ENCODE measurements at places on chromosomes 6 and 20.

DNA sequence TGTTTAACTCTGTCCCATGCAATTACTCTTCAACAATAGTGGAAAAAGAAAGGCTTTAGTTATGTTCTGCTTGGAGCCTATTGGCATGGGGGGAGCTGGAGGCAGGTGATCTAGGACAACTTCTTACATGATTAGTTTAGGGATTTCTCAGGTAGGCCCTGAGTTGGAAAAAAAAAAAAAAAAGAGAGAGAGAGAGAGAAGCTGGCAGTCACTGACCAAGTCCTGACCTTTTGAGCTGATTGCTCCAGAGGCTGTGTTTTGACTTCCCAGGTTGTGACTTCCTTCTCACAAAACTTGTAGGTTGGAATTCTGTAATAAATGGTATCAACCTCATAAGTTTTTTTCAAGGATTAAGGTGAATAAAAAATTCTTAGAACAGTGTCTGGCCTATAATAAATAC lies 7.8 kb downstream of the C6orf141 start:
- no peak for DNase-seq

GRCh38 chr20:50194831-50195523 lies 4.3 kb downstream of the CEBPB start:
- DNase-seq: no peak

DNA sequence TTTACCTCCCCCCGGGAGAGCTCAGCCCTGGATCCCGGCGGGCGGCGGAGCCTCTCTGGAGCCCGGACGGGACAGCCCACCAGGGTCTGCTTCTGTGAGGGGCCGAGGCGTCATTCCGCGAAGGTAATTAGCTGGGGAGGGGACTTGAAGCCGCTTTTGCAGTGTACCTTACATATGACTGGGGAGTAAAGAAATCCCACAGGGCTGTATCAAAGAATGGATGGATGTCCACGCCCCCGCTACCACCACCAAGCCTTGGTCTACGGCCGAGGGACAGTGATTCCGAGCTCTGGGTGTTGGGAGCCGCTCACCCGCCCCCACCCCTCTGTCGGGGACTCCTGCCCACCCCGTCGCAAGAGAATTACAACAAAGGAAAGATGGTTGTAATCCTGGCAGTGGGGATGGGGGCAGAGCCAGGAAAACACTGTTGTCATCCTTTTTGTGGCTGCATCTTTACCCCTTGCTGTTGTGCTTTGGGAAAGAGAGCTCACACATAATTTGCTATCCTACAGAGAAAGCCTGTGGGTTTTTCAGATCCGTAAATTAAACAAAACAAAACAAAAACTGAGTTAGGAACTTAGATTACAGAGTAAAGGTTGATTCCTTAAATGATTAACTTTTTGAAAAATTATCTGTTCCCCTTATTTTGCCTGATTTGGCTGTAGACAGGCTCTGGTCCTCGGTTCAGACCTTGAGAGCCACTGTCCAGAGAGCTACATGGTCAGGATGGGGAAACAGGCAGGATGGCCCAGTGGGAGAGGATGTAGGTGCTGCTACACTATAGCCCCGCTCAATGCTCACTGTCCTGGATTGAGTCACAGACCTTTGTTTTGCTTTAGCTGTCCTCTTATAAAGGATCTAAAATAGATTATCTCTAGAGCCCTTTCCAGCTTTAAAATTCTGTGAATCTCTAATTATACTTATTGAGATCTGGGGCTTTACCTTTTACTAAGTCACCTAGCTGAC lies 997 bp upstream of the FBXO30 start:
- no peak for DNase-seq

- no peak for DNase-seq
These were observed 100.7 kb upstream of the SCP2D1 start for GRCh38 chr20:18712882-18713281.

- DNase-seq: no peak
These were observed 344.2 kb upstream of the SULF2 start for GRCh38 chr20:48129345-48129942.

GRCh38 chr6:116924245-116924644 lies 47.2 kb downstream of the RFX6 start:
- no peak for DNase-seq

DNA sequence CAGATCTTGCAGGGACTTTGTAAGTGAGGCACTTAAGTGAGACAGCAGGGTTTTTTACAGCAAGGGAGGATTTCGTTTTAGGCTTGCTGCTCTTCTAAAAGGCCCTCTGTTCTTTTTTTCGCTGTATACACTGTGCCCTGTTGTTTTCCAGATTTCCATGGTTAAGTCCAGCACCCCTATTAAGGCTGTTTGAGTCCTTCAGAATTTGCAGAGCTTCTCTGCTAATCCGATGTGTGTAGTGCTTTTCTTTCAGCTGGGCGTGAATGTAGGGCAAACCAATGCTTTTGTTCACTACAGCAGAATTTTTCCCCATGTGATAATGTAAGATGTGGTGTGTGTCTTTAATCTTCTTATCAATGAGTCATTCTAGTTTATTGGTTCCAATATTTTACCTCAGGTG lies 200.5 kb upstream of the RREB1 start:
- DNase-seq: no peak

DNA sequence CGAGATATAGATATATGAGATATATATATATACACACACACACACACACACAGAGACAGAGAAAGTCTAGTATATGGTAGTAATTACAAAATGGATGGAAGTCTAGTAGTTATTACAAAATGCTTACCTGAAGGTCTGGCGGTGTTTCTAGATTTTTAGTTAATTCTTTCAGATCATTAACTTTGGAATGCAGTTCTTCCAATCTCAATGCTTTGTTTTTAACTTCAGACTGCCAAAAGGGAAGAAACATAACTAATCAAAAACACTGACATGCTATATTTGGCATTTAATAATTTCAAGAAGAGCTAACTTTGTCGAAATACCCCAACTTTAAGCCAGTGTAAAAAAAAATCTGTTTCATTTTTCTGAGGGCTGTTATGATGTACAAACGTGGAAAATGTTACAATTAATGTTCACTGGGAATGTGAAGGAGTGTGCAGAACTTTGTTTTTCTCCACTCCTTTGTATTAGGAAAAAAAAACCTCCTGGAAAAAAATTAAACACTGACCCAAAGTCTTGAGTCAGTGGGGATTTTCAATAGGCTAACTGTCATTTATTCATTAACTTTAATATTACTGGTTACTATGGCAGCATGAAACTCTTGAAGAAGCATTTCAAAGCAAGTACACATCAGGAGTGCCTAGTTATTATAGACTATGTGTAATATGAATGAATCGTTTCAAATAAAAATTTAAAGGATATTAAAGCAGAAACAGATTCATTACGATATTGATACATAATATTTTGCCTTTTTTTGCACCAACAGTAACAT lies 232.9 kb downstream of the SYNE1 start:
- DNase-seq: no peak

GRCh38 chr6:163405412-163406309 lies 8.9 kb upstream of the QKI start:
- DNase-seq: peak; percentile 68

GRCh38 chr20:18722371-18722770 lies 91.2 kb upstream of the SCP2D1 start:
- no peak for DNase-seq

- no peak for DNase-seq
These were observed 24.9 kb downstream of the SLC35D3 start for GRCh38 chr6:136947037-136947436.

- no peak for DNase-seq
These were observed 43.5 kb upstream of the APCDD1L start for GRCh38 chr20:58558486-58559367.

DNA sequence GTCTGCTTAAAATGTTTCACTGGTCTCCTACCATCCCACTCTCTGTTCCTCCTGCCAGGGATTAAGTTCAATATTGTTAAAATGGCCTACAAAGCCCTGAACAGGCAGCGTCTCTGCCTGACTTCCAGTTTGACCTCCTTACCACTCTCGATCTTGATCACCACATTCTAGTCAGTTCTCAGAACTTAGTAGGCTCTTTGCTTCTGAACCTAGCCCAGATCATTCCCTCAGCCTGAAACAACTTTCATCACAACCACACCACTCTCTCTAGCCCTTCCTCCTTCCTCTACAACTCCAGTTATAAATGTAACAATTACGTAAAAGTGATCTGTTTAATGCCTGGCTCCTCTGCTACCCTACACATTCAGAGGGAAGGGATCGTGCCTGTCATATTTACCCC lies 53.3 kb downstream of the ATG5 start:
- no peak for DNase-seq

DNA sequence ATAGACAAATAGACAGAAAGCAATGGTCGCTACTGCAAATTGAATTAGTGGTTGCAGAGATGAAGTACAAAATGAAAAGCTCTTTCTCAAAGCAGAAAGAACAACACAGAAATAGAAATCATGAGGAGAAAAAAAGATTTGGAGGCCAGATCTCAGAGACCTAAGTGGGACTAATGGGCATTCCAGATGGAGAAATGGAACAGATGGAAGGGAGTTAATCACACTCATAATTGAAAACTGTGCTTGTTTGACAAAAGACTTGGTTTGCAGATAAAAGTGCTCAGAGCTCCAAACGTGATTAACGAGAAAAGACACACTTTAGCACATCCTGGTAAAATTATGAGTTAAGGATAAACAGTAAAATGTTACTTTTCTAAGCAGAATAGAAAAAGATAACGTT lies 58.1 kb upstream of the SNRPB2 start:
- DNase-seq: no peak

DNA sequence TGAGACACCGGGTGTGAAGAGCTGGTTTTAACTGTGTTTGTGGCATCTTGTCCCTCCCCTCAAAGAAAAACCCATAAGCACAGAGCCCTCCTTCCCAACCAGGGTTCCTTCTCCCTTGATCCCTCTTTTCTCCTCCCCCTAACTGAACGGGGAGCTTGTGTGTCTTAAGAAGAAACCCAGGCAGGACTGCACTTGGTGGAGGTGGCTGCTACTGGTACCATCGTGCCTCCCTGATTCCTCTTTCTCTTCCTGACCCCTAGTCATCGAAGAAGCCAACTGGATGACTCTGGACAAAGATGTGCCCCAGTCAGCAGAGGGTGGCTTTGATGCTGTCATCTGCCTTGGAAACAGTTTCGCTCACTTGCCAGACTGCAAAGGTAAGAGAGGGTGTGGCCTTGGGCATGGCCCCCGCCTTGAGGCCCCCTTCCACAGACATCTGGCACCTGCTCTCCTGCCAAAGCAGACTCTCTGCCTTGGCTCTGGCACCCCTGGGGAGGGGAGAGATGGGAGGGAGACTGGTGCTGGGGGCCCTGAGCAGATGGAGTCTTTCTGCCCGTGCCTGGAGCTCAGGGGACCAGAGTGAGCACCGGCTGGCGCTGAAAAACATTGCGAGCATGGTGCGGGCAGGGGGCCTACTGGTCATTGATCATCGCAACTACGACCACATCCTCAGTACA lies 2.1 kb downstream of the GNMT start:
- no peak for DNase-seq

GRCh38 chr6:168078943-168079405 lies at the start of gene FRMD1:
Gene FRMD1 (minus strand): TSS chr6:168079212. CDS start chr6:168079094, 118 bp downstream.
- DNase-seq: no peak

DNA sequence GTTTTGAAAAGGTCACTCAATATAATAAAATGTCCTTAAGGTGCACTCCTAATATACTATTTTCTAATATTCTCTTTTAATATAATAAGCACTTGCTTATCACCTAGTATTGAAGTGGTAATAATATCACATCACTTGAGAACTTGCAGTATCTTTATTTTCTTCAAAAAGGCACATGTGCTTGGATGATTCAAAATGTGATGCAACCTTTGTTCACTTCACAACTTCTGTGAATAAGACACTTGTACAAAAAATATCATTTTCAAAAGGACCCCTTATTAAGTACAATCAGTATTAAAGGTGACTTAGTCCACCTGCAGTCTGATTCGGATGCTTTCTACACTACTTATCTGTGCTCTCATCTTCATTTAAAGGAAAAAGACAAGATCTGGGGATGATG lies 3.4 kb downstream of the PRELID3B start:
- DNase-seq: no peak

GRCh38 chr6:36613200-36613995 lies 19.2 kb downstream of the SRSF3 start:
- no peak for DNase-seq

DNA sequence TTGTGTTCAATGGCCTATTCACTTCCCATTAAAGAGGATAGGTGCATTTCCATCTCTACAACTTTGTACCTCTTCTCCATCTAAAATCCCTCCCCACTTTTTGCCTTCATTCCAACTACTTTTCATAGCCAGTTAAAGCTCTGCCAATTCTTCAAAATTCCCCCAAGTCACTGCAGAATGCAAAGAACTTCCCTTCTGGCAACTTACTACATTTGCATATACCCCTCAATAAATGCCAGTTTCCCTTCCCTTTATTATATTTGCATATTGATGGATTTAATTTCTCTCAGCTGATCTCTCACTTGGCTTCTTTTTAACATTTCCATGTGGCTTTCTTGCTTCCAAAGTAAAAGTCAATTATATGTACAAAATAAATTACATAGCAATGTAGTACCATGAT lies 393.4 kb downstream of the HACE1 start:
- DNase-seq: no peak

- no peak for DNase-seq
These were observed 540.1 kb upstream of the FLRT3 start for GRCh38 chr20:14877301-14878028.

GRCh38 chr6:9086331-9086730 lies 651.0 kb upstream of the SLC35B3 start:
- no peak for DNase-seq

- DNase-seq: no peak
These were observed 21.3 kb upstream of the DST start for GRCh38 chr6:56664029-56664428.

DNA sequence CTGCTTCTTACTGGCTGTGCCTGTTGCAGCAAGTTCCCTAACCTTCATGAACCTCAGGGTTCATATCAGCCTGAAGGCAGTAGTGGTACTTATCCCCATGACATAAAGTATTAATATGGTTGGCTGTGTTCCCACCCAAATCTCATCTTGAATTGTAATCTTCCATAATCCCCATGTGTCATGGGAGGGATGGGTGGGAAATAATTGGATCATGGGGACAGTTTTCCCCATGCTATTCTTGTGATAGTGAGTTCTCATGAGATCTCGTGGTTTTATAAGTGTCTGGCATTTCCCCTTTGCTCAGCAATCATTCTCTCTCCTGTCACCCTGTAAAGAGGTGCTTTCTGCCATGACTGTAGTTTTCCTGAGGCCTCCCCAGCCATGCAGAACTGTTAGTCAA lies 61.8 kb downstream of the FAM229B start:
- DNase-seq: no peak

DNA sequence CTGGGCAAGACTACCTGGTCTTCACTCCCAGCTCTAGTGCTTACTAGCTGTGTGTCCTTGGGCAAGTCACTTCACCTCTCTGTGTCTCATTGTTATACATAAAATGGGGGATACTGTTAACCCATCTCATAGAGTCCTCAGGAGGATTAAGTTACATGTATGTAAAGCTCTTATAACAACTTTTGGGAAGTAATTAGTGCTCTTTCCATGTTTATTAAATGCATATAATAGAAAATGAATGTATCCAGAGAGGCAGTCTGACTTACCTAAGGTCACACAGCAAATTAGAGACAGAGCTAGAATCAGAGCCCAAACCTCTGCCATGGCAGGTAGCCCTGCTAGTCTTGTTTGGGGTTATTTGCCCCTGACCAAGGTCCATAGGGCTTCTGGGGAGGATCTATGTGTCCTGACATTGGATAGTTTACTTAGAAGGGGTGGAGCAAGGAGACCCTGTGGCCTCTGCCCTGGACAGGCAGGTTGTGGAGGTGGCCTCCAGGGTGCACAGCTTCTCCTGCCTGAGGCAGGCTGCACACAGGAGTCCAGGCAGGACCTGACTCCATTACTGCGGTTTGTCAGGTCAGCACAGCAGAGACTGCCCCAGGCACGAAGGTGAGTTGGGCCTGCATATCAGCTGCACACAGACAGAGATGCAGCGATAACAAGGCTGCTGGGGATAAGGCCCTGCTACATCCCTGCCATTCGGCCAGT lies 8.4 kb upstream of the MAPK13 start:
- no peak for DNase-seq

GRCh38 chr6:24451581-24452388 lies 37.6 kb downstream of the GPLD1 start:
- no peak for DNase-seq

All from KBM-7 (cell line).